ENCODE measurements at places on chromosomes 2 and 18. TPM values are rescaled to one million over a fixed set of nuclear protein-coding genes. Genes with fewer than 3 reads are reported as not detected.

Gene CERKL
- 8.0 TPM for total RNA-seq

Gene DSC1
- total RNA-seq, result not detected

Gene MARCO
- total RNA-seq, result 4.6 TPM

Gene COX7A2L
- total RNA-seq, result 90.2 TPM

Gene TACR1
- total RNA-seq, result 5.1 TPM

Gene UGT1A5
- total RNA-seq, result 2.1 TPM

Gene PRKRA
- total RNA-seq, result 43.0 TPM

Gene ANKZF1
- total RNA-seq, result 48.9 TPM

Gene REG3G
- total RNA-seq, result 8.8 TPM

Gene NEU2
- not detected for total RNA-seq

Gene UPP2
- 0.19 TPM for total RNA-seq

Gene RGPD3
- 0.19 TPM for total RNA-seq

Gene USP37
- total RNA-seq, result 13.5 TPM

Gene UGT1A4
- total RNA-seq, result 1.1 TPM

Gene CCDC150
- 2.3 TPM for total RNA-seq

Gene RAX
- total RNA-seq, result not detected

Gene CXCR1
- total RNA-seq, result 0.09 TPM

Gene RGPD4
- total RNA-seq, result not detected

Gene KIF5C
- total RNA-seq, result 3.6 TPM

Gene PLB1
- 6.8 TPM for total RNA-seq

Gene GCG
- not detected for total RNA-seq

Gene SERPINB2
- not detected for total RNA-seq

Gene GAL3ST2
- total RNA-seq, result 0.19 TPM

Gene TRAF3IP1
- 24.2 TPM for total RNA-seq

Gene MEP1B
- total RNA-seq, result not detected

Gene LONRF2
- 6.3 TPM for total RNA-seq

Gene ASPRV1
- 1.6 TPM for total RNA-seq

Gene DNER
- total RNA-seq, result 16.5 TPM

Gene TMX3
- 52.7 TPM for total RNA-seq

Gene ACTG2
- total RNA-seq, result 13.7 TPM

Gene SIGLEC15
- total RNA-seq, result 1.2 TPM

Gene TCF23
- total RNA-seq, result 0.38 TPM

Gene ITGA6
- 89.1 TPM for total RNA-seq

Gene TBR1
- not detected for total RNA-seq

Gene HOXD13
- not detected for total RNA-seq

Gene AKAIN1
- not detected for total RNA-seq

Gene CD226
- 5.0 TPM for total RNA-seq

Gene M1AP
- total RNA-seq, result 3.4 TPM
